MCF 10A (cell line): ENCODE measurements at places on chromosomes 1 and 21. TPM values are rescaled to one million over a fixed set of nuclear protein-coding genes. Genes with fewer than 3 reads are reported as not detected.

The WDR64 gene
- not detected in 2 replicates for total RNA-seq

The VPS72 gene
- total RNA-seq, result 106 and 108 TPM in 2 replicates

The RGS8 gene
- total RNA-seq, result not detected in 2 replicates

The ADGRB2 gene
- total RNA-seq, result 1.5 and 1.7 TPM in 2 replicates

The DDR2 gene
- 4.9 and 5.9 TPM in 2 replicates for total RNA-seq

The GUCA2B gene
- not detected in 2 replicates for total RNA-seq

The DNM3 gene
- total RNA-seq, result 0.44 and 0.68 TPM in 2 replicates

DNA sequence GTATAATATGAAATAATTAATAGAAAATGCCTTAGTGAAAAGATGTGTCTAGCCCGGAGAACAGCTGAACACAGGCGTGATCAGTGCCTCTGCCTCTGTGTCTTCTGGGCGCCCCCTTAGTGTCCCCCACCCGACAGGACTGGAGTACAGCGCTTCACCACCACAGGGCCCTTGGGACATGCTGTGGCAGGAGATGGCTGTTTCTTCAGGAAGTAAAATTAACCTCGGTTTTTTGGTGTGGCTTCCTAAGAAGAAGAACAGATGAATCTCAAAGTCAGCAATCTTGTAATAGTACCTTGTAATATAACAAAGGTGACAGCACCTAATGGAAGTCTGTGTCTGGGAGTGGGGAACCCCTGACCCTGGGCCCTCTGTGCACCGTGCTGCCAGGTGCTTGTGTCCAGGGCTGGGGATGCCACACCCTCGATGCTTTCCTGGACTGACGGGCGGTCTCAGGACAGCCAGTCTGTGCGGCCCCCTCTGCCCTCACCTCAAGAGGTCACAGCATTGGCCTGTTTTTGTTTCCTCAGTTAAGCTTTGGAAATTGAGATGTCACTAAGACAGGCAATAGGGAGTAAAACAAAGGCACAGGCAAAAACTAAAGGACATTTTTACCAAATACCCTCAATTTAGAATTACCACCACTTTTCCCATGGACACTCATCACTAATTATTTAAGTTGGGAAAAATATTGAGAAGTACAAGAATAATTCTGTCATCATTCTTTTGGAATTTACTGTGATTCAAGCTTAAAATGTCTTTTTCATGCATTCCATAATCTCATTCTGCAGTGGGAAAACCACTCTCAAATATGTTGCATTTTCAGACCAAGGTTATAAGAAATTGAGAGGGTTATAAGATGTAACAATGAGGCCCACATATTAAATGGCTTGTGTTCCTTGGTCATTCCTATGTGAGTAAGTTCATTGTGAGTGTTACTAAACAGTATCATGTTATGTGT lies 79.3 kb downstream of the ADARB1 start:
- no peak for DNase-seq

GRCh38 chr1:208709981-208710380 lies 465.8 kb upstream of the PLXNA2 start:
- DNase-seq, result peak; percentile 16

DNA sequence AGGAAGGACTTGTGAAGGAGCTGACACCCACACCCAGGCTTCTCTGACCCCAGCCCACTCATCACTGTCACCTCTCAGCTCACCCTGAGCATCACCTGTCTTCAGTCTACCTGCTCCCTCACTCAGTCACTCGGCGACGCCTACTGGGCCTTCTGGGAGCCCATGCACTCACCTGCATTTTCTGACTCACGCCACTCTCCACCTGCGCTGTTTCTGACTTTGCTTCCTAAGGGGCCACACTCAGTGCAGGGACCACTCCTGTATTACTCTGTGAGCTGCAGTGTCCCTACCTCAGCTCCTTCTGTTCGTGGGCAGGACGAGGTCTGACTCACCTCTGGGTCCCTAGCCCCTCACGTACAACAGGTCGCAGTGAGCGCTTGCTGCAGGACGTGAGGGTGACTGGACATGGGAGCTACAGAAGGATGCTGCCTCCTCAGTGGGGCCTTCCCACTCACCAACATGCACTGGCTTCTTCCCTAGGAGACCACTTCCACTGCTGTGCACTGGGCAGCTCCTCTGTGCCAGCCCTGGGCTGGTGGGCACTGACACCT lies 102.3 kb downstream of the GLIS1 start:
- no peak for DNase-seq

DNA sequence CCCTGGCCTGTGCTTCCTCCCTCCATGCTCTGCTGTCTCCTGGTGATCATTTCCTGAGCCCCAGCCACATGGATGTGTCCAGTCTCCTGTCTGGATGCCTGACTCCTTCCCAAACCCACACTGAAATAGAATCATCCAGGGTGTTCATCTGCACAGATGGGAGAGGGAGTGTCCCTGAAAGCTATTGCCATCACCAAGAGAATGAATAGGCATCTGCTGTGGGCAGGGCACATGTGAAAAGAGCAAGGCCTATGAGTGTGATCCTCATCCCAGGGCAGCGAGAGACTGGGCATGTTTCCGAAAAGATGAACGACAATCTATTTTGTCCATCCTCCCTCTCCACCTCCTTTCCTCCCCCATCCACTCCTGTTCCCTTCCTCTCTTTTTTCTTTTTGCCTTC lies 5.0 kb downstream of the IGSF21 start:
- DNase-seq, result no peak

DNA sequence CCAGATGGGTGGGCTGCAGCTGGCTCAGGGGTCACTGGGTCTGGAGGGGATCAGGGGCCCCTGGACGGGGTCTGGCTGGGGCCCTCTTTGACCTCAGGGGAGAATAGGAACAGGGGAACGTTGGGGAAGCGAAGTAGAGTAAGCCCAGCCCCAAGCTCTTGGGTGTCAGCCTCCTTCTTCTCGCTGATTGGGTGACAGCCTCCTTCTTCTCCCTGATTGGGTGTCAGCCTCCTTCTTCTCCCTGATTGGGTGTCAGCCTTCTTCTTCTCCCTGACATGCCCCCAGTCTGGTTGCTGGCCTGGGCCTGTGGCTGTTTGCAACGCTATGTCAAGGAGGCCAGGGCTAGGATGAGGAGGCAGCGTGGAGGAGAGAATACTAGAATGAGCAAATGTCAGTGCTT lies 76.7 kb upstream of the CASZ1 start:
- DNase-seq, result peak; percentile 13

DNA sequence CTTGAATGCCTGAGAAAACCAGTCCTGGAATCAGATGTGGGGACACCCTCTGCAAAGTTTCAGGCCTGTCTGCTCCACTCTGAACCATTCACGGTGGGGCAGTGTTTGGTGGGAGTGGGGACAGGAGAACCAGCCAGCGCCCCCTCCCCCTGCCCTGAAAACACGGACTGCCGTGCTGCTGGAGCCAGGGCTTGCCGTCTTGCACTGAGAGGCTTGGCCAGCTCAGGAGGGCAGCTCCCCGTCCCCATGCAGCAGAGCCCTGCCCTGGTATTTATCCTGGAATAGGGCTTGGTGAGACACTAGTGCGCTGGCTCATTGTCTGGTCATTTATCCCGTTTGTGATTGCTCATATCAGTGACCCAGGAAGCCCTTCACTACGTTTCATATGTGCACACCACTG lies 3.9 kb downstream of the S100B start:
- no peak for DNase-seq

DNA sequence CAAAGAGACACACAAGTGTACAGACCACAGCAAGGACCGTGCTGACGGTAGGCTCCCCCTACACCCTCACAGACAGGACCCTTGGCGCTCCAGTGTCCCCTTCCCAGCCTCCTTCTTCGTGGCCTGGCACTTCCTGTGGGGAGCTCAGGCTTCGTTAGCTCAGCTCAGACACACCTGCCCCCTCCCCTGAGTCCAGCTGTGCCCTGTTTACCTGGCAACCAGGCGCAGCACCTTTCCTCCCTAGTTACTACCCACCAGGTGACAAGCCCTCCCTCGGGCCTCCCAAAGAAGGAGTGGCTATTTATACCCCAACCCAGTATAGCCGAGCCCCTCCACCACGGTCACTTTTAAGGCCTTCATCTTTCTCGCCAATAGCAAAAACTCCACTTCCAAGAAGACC lies 4.7 kb downstream of the CELF3 start:
- DNase-seq, result no peak

DNA sequence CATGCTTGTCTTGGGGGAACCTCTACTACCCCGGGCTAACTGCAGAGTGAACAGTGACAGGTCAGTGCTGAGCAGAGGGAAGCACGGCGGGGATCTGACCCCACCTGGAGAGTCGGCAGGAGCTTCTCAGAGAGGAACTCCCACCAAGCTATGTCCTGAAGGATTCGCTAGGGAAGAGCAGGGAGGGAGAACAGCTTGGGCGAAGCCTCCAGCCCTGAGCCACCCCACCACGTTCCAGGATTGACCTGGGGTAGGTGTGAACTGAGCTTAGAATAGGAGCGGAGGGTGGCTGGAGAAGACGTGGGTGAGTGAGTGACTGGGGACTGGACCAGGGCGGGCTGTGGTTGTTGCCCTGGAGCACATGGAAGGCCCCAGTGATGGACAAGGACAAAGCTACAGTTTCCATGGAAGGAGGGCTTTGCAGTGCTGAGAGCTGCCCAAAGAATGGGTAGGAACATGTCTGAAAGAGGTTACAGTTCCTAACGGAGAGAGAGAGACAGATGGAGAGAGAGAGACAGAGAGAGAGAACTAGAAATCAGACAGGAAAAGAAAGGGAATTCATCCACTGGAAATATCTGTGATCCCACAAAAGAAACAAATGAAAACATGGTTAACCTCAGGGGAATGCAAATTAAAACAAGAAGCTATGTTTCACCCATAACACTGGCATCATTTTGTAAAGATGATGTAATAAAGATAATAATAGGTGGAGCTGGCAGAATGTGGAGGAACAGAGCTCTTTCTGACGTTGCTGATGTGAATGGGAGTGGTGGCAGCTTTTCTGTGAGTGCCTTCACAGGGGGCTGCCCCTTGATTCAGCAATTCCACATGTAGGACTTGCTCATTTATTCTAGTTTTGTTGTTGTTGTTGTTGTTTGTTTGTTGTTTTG lies 17.2 kb downstream of the BSND start:
- no peak for DNase-seq

GRCh38 chr21:15206514-15206913 lies 141.7 kb upstream of the NRIP1 start:
- DNase-seq, result no peak

GRCh38 chr1:71494163-71494562 lies 413.3 kb upstream of the ZRANB2 start:
- DNase-seq, result peak; percentile 31

DNA sequence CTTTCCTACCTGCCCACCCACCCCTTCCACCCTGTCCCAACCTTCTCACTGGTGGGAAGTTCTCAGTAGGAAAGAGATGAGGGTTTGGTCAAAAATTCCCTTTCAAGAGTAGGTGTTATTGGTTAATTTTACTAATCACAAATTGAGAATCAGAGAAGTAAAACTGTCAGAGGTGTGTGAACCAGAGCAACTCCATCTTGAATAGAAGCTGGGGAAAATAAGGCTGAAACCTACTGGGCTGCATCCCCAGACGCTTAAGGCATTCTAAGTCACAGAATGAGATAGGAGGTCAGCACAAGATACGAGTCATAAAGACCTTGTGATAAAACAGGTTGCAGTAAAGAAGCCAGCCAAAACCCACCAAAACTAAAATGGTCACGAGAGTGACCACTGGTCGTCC lies 11.5 kb downstream of the PLA2G2D start:
- no peak for DNase-seq

DNA sequence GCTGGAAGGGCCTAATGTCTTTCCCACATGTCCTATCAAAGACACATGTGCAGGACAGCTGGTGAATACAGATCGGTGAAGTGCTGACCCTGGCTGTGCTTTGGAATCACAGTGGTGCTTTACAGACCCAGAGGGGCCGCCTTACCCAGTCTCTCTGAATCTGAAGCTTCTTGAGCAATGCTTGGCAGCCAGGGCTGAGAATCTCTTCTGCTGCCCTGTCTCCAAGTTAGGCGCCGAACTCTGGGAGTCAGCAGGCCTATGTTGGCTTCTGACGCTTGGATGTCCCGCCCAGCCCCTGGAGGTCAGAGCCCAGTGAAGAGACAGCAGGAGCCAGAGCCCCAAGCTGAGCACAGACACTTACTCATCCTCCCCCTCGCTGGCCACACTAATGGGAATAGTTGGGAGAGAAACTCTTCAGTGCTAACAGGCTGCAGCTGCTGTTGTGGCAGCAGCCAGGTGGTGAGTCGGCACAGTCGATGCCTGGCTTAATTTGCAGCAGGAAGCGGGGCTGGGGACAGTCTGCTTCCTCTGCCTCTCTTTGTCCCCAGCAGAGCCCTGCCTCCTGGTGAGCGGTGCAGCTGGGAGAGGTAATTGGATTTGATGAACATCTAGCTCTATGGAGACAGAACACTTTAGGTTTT lies 68.1 kb downstream of the URB2 start:
- DNase-seq, result peak; percentile 30

DNA sequence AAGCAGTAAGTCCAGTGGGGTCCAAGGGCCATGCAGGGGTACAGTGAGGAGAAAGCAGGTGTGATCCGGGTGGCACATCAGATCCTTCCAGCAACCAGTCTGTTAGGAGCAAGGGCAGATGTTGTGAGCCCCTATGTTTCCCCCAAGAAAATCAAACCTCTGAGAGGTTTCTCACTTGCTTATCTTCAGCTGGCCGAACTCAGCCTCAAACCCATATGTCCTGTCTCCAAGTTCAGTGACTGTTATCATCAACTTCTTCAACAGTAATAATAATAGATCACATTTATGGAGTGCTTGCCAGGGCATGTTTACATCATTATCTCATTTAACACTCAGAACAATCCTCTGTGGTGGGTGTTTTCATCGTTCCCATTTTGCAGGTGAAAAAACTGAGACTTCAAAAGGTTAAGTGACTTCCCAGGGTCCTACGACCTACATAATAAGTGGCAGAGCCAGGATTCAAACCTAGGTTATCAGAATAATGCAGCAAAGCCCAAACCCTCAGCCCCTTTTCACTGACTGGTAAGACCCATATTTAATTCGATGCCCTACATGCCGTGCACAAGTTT lies 3.3 kb downstream of the CAPN2 start:
- no peak for DNase-seq

DNA sequence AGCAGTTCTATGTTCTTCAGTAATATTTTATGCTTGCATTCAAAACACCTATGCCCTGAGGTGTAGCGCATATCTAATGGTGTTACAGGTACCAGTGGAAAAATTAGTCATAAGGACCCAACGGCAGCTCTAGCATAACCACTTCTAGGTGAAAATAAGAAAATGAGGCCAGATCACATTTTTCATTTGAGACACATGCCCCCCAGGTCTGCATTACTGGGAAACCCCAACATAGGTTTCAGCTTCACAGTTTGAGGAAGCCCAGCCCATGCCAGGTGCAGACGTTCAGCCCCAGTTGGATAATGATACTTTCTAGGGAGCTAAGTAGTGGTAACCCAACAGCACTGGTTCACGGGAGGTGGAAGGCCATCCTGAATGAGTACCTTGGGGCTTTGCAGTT lies 129.8 kb downstream of the CNIH3 start:
- no peak for DNase-seq

- DNase-seq, result no peak
Observed at GRCh38 chr1:23446661-23447310, 22.2 kb upstream of the TCEA3 start.

GRCh38 chr21:41864311-41865001 lies 14.7 kb downstream of the PRDM15 start:
- DNase-seq, result no peak

- DNase-seq, result no peak
Observed at GRCh38 chr1:17674726-17675500, 80.2 kb upstream of the ACTL8 start.

GRCh38 chr1:93620841-93621210 lies 60.8 kb downstream of the BCAR3 start:
- DNase-seq, result peak; percentile 44
